ENCODE measurements at places on chromosomes 11 and 22.

DNA sequence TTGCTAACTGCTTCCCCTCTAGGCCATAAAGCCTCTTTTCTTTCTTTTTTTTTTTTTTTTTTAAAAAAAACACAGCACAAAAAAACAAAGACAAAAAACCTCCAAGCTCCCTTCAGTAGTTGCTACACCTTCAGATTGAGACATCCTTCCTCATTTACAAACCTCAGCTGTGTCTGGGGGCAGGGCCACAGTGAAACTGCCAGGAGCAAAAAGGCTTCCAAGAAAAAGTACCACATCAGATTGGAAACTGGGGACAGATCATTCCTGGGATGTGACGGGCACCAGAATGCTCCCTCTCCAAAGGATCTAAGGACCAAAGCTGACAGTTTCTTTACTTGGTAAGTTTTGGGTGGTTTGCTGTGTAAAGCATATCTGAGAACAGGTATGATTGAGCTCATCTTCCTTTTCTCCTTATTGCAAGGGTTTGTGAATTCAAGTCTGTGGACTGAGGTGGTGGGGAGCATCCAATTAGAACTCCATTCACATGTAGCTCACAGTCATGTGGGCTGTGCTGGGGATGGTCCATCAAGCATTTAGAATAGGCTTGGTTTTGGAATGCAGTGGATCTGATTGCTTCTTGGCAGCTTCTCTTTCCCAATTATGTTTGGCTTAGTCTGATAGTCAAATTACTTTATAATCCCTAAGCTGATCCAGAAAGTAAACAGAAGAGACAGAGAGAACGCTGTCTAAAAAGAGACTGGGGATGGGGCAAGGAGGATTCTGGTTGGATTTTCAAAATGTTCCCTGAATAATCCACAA lies 705 bp downstream of the BBOX1 start:
- no peak for DNase-seq

GRCh38 chr11:12079726-12080556 lies 30.4 kb upstream of the MICAL2 start:
- DNase-seq: no peak

- DNase-seq: no peak
These were observed 311.6 kb downstream of the AASDHPPT start for GRCh38 chr11:106389101-106389500.

- no peak for DNase-seq
These were observed 265.7 kb downstream of the JRKL start for GRCh38 chr11:96655474-96655873.

DNA sequence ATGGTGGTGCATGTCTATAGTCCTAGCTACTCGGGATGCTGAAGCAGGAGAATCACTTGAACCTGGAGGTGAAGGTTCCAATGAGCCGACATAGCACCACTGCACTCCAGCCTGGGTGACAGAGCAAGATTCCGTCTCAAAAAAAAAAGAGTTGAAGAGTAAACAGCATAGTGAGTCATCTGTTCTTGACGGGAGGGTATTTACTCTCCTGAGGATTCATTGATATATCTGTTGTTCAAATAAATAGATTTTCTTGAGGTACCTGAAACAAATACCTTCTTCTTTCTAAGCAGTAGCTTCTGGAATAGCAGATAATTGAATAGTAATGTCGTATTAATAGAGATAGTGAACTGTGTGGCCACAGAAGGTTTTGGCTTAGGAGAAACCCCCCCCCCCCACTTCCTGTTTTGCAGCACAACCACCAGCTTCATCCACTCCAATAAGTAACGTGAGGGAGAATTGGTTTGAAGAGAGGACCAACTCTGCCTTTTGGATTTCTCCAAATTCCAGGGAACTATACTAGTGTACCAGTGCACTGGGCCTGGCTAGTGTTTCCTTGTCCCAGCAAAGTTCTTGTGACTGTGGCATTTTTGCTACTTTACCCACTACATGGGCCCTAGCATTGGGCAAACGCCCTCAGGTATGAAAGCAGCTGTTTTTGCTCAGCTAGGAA lies 90.0 kb downstream of the PRMT3 start:
- DNase-seq: no peak

- DNase-seq: no peak
These were observed 227.1 kb downstream of the DDX10 start for GRCh38 chr11:108891909-108892511.
